Activated CD4-positive, alpha-beta T cell treated with anti-CD3 and anti-CD28 coated beads, Interleukin-2, amount 50 U/mL, for 1 hour (primary cell): ENCODE measurements at places on chromosomes 2 and 18.

DNA sequence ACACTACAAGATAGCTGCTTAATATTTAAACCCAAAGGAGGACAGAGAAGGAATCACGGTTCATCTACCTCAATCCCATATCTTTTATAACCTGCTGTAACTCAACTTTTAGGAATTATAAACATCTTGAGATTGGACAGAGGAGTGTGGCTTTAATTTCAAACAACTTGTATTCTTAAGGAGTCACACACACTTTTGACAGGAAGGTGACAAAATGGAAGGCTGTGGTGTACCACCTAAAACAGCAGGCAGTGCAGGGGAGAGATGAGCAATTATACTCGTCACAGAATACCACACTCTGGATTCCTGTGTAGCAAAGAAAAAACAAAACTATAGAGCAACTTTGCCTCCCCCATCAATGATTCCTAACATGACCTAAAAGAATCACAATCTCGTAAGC is 194.8 kb downstream of the ZEB2 start:
- DNase-seq: no peak

- no peak for DNase-seq
Measured at GRCh38 chr2:201126308-201127151, 10.6 kb downstream of the CFLAR start.

DNA sequence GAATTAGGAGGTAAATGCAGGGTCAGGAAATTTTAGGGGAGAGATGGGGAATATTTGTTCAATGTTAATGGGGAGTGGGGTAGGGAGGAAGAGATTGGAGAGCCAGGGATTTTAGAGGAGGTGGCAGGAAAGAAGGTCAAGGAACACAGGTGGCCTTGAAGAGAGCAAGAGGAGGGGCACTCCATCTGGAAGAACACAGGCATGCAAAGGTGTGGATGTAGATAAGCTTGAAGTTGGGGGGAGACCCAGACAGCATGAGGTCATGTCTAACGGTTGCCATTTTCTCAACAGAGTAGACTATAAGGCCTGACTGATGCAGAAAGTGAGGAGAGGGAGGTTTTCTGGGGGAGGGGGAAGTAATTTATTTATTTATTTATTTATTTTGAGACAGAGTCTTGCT is 77.5 kb downstream of the MAIP1 start:
- DNase-seq: no peak

DNA sequence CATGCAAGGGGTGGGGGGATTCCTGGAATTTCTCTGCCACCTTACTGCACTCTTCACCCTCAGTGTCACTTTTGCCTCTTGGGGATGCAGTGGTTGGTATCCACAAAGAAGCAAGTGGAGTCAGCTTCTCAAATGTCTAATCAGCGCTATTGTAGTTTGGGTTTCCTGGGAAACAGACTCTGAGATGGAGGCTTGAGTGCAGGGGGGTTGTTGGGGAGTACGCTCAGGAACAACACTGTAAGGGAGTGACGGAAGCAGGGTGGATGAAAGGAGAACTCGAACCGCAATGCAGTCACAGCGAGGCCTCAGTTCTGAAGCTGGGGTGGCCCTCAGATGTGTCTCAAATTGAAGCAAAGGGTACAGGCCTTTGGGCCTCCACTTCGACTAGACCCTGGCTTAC is 73.6 kb upstream of the EPC2 start:
- no peak for DNase-seq

DNA sequence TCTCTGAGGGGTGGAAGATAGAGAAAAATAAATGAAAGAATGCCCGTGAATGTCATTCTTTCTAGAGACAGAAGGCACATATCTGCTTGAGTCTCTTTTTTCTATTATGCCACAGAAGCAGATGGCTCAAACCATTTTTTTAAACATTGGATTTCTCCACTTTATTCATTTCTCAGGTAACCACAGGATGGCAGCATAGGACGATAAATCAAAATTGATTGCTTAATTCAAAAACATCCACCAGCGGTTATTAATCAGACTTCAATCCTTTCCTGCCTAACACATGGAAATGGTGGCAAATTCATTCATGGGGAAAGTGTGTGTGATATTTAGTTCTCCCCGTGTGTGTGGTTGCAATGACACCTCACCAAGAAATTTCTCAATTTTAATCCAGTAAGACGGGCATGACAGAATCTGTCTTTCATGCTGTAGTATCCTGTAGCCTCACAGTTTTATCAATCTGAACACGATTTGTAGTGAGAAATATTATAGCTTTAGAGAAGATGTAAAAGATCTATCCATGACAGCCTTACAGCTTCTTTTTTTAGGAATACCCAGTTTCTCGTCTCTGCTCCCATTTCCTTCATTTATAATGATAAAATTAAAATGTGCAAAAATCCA is 72.2 kb downstream of the DSC3 start:
- DNase-seq: no peak

DNA sequence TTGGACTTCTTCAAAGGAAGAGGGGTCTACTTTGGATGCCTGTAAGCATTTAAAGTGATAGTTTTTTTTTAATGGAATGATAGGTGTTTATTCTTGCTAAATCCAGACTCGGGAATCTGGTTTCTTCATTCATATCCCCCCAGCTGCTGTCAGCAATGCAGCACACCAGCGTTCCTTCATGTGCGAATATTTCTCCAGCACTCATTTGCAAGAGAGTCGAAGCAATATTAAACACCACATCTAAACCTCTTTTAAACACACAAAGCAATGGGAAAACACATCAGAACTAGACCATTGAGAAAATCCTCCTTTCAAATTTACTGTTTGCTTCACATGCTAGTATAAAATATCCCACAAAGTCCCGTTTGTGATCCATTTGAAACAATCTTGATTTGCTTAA is 563.7 kb downstream of the ARHGAP15 start:
- DNase-seq: no peak

DNA sequence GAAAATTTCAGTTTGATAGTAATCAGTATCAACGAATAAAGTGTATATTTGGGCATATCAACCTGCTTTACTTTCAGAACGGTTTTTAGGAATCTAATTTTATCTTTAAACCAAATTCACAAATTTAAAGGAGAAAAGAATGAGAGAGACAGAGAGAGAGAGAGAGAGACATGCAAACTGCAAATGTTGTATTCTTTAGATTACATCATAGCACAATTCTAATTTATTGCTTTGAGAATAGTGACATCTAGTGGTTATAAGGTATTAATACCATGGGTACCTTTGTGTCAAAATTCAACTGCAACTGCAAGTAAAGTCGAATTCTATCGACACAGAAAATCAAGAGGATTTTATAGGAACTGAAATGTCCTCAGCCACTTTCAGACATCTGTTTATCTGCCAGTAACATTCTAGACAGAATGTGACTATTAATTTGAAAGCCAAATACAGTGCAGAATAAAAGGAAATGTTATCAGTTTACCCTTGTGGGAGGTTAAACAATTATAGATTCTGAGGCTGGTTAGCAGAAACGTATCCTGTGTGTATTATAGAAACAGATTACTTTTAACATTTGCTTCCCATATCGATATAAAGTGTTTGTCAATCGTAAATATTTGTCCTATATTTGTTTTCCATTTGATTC is 529.8 kb upstream of the VRK2 start:
- DNase-seq: no peak

DNA sequence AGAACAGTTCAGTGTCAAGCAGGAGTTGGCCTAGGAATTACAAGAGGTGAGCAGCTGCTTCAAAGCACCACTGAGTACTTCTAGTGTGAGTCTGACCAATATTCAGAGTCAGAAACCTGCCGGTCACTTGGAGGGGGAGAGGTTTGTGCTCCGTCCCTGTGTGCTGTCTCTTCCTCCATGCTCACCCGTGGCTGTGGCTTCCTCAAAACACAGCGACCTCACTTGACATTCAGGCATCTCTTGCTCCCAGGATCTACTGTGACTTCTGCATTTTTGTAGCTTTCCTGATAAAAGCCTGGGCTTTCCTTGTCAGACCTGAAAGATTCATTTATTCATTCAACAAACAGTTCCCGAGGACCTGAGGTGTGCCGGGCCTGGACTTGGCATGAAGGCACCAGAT is 32.9 kb downstream of the TPRKB start:
- DNase-seq: no peak

DNA sequence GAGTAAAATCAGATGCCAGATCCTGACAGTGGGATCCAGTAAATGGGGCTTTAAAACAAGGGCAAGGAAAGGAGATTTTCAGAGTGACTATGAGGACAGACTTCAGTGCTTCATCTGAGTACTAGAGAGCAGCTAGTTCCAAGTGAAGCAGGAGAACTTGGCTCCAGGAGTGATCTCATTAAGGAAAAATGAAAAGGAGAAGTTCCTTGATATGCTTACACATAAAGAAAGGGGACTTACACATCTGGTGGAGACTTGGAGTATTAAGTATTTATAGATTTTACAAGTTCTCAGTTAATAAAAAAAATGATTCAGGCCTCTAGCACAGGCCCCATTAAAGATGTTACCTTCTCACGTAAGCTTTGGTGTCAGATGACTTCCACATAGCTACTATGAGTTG is 105.8 kb downstream of the ICOS start:
- no peak for DNase-seq

- no peak for DNase-seq
Measured at GRCh38 chr2:33496150-33496549, 19.7 kb downstream of the RASGRP3 start.

- no peak for DNase-seq
Measured at GRCh38 chr18:22221350-22221749, 52.0 kb downstream of the GATA6 start.

DNA sequence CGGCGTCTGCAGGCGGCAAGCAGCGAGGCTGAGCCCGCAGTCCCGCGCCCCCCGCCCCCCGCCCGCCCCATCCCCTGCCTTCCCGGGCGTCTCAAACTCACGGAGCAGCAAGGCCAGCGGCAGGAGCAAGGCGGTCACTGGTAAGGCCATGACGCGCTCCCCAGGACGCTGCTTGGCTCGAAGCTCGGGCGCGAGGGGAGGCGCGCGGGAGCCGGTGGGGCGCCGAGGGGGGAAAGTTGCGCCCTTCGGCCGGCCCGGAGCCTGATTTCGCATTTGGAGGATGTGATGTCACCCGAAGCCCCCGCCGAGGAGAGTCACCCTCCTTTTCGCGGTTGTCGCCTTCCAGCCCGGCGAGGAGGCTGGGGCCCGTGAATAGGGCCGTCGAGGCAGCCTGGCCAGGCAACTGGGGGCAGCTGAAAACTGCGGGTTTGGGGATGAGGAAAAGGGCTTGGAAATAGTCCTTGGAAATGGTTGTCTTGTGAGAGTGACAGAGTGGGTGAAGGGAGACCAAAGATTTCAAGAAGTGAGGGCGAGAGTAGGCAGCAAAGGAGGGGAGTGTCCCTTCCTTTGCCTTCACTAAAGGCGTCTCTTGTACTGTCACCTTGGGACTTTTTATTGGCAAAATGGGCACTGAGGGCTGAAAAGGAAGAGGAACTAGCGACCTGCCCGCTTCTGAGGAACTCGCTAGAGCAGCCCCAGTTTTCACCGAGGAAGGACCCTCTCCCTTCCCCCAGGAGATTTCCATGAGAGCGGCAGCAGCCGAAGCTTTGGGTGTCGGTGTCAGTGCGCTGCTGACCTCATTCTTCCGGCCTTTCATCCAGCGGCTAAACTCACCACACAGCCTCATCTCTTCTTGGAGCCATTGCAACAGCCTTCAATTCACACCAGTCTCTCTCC is at the start of gene CD8A:
TSS of gene CD8A (minus strand) at position 238 of the 897 bp plus-strand sequence. CDS start at position 150, 88 bp downstream.
- DNase-seq: no peak

DNA sequence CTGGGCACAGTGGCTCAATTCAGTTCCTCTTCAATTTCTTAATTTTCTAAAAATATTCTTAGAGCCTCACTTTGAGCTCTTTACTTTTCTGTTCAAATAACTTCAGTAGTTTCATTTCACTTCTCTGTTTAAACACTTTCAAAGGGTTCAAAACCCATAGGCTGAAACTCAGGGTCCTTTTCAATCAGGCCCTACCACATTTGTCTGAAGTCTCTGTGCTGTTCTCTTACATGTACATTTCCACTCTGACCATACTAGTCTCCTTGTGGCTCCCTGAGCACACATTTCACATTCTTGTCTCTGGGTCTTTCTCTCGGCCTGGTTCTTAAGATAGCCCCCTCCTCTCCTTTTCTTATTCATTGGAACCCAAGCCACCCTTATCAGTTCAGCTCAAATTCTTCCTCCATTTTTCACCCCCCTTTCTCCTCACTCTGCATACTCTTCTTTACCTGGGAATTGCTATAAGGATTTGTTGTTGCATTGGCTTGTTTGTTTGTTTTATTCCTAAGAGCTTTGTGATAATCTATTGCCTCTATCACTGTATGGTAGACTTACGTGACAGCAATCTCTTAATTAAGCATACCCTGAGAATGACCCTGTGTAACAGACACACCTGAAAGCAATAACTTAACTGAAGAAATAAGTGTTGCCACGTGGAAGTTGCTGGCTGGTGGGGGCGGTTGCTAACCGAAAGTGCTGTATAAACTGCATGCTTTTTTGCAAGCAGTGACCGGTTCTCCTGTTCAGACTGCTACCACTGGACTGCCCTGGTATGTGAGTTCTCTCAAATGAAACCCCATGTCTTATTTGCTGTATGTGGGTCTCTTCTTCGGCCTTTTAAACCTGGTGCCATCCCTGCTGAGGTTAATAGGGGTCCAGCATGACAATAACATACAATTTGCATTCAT is 27.7 kb upstream of the ACADL start:
- DNase-seq: no peak

GRCh38 chr2:34545486-34546136 is 946.5 kb upstream of the FAM98A start:
- no peak for DNase-seq

- DNase-seq: no peak
Measured at GRCh38 chr2:237281836-237282306, 132.1 kb downstream of the COL6A3 start.

- DNase-seq: no peak
Measured at GRCh38 chr2:38192046-38192445, 116.1 kb upstream of the CYP1B1 start.

DNA sequence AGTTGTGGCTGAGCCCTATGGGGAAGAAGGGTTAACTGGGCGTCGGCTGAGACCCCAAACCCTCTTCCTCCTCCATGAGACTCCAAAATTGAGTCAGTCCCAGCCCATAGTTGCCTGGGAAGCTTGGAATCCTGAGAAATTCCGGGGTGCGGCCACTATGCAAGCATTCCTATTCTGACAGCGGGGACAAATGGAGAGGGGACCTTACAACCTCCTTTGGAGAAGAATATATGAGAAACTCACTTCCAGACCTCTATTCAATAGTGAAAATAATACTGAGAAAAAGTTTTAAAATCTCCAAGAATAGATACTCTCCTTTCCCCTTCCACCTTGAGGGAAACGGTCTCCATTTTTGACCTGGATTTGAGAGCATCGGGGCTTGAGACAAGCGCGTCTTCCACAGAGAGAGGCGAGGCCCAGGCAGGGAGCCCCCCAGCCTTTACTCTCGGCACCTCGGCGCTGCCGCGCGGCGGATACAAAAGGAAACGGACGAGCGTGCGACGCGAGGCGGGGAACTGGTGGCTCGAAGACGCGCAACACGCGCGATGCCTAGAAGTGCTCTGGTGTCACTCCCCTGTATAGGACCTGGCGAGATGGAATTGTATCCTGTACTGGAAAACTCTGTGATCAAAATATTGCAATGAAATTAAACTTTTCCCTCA is 11.1 kb downstream of the NR4A2 start:
- DNase-seq: no peak

GRCh38 chr2:233486778-233487552 is 79.6 kb downstream of the USP40 start:
- no peak for DNase-seq
